ENCODE measurements at places on chromosomes 6 and 20.

DNA sequence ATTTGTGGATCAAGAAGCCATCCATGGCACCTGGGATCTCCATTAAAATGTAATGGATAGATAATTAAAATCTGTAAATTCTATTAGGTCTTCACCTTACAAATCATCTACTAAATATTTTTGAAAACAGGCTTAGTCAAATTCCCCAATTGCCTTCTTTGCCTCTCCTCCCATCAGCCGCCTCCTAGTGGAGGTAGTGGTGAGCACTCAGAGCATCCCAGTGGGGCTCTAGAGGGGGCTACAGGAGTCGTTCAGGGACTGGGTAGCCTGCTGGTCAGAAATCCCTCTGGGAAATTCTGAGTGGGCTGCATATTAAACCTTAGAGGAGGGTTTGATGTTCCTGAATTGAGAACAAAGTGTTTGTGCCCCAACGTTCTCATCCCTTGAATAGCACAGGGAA lies 20.8 kb upstream of the PAX1 start:
- DNase-seq: no peak

GRCh38 chr6:115891111-115891669 lies 169.5 kb downstream of the FRK start:
- DNase-seq: peak; percentile 8

DNA sequence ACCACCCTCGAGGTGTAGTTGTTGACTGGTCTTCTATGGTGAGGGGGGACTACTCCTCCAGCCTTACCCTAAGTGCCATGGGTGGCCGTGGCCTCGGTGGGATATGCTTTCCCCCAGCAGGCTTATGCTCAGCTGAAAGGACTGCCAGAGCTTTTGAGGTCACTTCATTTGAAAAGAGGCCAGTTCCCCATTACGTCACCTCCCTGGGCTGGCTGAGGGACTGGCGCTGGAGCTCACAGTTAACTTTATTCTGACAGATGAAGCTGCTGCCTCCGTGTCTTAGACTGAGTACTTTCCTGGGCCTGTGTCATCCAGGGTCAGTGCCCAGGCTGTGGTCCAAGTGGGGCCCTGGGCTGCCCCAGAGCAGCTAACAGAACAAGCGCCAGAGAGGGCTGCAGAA lies 42.8 kb upstream of the PCMTD2 start:
- DNase-seq: no peak

DNA sequence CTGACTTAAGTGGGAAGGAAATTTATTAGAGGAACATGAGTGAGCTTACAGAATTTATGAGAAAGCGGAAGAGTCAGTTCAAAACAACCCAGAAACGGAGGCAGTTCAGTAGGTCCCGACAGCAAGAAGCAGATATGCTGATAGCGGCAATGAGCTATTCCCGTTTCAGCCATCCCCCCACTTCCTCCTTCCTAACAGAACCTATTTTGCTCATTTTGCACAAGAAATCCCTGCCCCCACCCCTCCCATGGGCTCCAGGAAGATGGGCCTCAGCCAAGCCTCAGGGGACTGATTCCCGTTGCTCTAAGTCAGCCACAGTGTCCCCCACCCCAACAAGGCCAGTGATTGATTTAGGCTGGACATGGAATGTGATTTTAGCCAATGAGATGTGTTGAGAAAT lies 157.5 kb downstream of the CEBPB start:
- DNase-seq: no peak

DNA sequence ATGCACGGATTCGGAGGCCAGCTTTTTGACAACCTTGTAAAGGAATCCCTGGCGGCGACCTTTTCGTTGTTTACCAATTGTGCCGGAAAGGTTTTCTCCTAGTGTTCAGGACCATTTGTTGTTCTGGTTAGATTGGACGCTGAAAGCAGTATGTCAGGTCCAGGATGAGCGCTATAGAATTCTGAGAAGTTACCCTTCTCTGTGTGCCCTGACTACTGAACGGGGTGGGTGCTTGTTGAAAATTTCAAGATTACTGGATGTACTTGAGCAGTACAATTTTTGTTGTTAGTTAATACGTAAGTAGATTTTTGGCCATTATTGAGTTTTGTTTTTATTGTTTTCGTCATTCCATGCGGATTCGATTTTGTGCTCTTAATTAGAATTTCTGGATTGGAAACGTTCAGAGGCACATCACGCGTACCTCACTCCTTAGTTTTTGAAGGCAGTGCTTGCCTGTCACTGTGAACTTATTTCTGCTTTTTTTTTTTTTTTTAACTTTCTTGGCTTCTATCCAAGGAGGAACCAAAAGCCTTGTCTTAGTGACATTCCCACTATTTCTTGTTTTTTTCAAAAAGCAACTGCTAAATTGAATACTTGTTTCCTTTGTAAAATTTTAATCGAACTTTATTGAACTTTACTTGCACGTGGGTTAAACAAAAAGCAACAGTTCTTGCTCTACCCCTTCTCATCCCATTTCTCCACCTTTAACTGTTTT lies 898 bp downstream of the XRN2 start:
- no peak for DNase-seq

DNA sequence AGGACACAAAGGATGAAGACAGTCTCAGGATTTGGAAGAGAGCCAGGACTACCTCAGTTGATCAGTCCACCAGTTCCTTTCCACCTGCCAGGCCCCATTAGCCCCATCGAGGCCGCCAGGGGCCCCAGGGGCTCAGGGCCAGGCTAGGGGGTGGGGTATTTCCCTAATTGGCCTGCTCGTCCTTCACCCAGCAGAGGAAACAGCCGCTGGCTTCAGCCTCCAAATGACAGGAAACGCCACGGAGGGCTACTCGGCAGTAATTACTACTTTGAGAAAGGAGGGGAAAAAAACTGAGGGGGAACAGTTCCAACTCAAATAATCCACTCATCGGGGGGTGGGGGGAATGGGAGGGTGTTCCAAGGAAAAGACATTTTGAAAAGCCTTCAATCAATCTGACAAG lies 42.7 kb downstream of the MAFB start:
- no peak for DNase-seq

- no peak for DNase-seq
These were observed 997 bp upstream of the FBXO30 start for GRCh38 chr6:145815309-145816274.

DNA sequence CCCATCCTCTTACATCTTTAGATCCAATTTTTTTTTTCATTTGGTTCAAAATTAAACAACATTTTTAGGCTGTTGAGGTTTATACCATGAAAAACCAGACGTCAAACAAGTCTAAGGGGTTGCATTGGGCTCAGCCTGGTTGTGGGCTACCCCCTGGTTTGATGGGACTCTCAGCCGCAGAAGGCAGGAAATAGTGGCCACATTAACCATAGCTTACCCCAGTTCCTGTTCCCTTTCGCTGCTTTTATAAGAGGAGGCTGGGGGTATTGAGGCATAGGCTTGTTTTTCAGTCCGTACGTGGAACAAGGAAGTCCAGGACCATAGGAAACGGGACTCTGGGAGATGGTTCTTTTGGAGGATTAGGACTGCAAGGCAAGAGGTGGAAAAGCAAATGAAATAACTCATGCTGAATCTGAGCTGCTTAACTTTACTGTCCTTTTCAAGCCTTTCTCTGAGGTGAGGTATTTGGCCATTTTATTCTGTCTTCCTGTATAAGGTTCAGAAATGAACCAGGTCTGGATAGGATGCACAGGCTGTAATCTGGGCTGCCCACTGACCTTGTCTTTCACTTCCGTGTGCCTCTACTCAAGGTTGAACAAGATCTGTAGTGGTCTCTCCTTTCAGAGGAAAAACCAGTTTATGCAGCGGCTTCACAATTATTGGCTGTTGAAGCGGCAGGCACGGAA lies 7.7 kb downstream of the BRPF3 start:
- peak; percentile 52 for DNase-seq

- DNase-seq: no peak
These were observed 125.6 kb upstream of the MAFB start for GRCh38 chr20:40814631-40814960.

DNA sequence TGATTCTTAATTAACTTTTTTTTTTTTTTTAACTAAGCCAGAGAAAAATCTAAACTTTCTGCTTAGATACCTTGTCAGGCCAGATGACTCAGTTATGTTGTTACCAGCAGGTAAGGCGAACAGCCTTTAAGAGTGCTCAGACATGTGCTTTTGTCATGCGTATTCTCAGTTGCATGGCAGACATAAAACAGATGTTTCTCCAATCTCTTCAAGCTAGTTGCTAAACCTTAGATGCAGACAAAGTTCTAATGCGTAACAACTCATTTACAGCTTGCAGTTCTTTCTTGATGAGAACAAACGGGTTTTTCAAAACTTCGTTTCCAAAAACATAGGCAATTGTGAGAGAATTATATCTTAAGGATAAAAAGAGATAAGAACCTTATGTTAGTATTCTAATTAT lies 49.6 kb upstream of the GFRAL start:
- DNase-seq: no peak

DNA sequence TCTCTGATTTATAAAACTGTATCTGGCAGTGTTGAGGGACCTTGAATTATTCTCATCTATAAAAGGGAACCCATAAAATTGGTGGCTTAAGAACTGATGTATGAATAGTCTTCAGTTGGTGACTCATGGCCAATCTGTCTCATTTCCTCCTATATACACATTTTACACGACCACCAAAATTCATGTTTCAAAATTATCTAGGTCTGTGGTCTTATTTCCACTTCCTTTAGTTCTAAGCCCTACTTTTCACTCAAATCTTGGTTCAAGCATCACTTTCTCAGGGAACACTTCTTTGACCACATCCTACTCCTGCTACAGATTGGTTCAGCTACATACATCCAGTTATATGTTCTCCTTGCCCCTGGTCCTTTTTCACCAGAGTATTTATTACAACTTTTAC lies 18.6 kb upstream of the ENPP1 start:
- DNase-seq: no peak

- DNase-seq: no peak
These were observed 59.9 kb upstream of the TINAG start for GRCh38 chr6:54248319-54248718.

GRCh38 chr20:21315138-21315537 lies 12.0 kb downstream of the XRN2 start:
- no peak for DNase-seq

- peak; percentile 26 for DNase-seq
These were observed 891 bp downstream of the RSPO3 start for GRCh38 chr6:127119102-127120022.

DNA sequence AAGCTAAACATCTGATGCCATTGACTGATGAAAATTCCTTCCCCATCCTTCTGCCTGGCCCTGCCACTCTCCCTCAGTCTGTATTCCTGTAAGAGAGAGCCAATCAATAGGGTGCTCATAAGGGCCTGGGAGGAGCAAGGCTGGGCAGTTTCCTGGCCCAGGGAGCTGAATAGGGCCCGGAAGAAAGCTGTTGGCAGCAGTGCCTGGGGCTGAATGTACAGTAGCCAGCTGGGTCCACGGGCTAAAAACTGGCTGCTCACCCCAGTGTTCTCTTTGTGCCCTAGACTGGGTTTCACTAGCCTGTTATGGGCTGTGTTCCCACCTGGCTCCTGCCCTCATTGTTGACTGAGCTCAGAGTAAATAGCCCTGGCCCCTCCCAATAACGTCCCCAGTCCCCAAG lies 1.7 kb upstream of the WFDC2 start:
- no peak for DNase-seq

- no peak for DNase-seq
These were observed 60.1 kb downstream of the DAAM2 start for GRCh38 chr6:39852324-39852723.

- peak; percentile 14 for DNase-seq
These were observed 15.0 kb upstream of the IFNGR1 start for GRCh38 chr6:137233911-137234863.

DNA sequence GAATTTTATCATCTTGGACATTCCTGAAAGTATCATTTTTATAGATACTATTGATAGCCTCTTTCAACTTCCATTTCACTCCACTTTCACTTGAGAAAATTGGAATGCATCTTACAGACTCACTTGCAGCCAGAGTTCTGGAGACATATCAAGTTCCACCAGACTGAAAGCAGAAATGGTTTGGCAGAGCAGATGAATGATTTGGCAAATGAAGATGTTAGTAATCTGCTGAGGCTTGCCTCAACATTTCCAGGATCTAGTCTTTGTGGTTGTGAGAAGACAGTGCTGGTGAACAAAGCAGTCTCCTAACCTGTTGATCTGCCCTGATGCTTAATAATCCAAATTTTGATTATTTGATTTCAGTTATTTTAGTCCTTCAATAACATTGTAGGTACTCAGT lies 202.6 kb downstream of the TRDN start:
- DNase-seq: no peak

DNA sequence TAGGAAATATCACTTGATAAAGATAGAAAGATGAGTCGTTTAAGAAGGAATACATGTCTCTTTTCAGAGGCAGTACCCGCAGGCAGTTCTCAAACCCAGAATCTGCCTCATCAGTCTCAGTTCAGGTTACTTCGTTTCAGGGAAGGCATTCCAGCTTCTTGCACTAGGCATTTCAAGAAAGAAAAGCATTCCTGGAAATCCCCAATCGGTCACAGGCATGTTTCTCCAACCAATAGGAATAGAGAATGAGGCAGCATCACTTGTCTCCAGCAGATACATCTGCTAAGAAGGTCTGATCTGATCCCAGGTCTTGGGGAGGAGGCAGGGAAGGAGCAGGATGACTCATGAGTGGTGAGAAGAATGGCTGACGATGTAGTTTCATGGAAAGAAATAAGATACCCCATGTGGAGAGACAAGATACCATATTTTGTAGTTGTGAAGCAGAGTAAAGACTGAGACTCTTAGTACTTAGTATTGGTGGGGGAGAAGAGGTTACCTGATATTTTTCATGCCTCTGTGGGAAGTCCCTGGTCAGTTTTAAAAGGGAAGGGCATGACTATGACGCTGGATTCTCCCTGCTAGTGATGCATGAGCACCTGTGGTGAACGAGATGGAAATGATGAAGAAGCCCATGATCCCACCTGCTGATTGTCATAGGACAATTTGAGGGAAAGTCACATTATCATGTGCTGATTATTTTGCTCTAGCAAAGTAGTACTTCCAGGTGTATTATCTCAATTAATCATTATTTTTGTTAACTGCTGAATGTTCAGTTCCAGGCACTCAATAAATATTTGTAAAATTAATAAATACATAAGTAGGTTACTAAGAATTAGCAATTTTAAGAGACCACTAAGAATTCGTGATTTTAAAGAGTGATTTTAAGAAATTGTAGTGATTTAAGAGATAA lies 20.3 kb upstream of the HLA-DRB1 start:
- peak; percentile 46 for DNase-seq

GRCh38 chr6:119463081-119463626 lies 113.6 kb upstream of the MAN1A1 start:
- DNase-seq: no peak

GRCh38 chr6:157069585-157069984 lies 253.7 kb downstream of the TMEM242 start:
- no peak for DNase-seq

GRCh38 chr20:38144598-38144973 lies 20.5 kb downstream of the TGM2 start:
- no peak for DNase-seq

GRCh38 chr6:138512609-138513008 lies 13.3 kb upstream of the NHSL1 start:
- DNase-seq: no peak

GRCh38 chr6:25403150-25403549 lies 124.0 kb downstream of the CARMIL1 start:
- DNase-seq: no peak
